Activated naive CD4-positive, alpha-beta T cell treated with anti-CD3 and anti-CD28 coated beads for 36 hours (primary cell): ENCODE measurements at places on chromosomes 3 and 15.
A peak's percentile ranks its signal among the peaks of the same experiment; 100 is the strongest.

DNA sequence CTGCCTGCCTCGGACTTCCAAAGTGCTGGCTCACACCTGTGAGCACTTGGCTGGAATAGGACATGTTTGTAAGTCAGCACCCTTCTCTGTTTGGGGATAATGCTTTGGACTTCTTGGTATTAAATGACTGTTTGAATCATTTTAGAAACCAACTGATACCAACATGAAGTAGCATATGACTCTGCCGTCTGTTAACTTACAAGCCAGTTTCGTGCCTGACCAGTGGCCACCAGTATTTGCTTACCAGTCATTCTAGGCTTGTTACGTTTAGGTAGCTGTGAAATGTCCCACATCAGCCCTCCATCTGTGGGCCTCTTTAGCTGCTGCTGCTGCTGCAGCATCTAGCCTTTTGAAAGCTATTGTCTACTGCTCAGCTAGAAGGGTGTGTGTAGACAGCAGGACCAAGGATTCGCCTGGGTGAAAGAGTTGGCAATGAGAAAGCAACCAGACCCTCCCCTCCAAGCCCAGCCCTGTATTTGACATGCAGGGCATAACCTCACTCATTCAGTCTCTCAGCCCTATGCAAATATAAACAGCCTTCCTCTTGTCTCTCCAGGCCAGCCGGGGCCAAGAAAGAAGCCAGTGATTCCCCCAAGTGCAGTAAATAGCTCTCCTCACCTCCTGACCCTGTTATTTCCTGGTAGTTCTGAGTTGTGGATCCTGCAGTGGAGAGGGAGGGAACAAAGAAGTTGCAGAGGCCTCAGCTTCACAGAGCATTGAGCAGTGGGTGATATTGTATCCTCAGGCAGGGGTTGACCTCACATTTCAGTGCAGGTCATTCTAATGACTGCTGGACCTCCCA lies 51.0 kb downstream of the NKIRAS1 start:
- DNase-seq, result no peak

DNA sequence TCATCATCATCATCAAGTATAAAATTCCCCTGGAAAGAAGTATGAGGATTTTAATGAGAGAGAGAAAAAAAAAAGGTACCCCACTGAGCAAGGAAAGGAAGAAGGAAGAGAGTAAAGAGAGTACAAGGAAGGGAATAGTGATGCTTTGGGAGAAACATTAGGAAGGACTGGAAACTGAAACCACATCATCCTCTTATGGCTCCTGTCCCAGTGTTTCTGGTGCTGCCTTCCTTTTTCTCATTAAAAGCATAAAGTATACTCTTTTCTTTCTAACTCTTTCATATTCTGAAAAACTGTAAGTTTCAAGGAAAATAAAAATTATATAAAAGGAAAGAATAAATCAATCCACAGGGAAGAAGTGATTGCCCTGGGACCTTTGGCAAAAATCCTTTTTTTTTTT lies 616.4 kb upstream of the CBLB start:
- no peak for DNase-seq

- no peak for DNase-seq
Measured at GRCh38 chr3:183328823-183329222, 75.8 kb downstream of the B3GNT5 start.

DNA sequence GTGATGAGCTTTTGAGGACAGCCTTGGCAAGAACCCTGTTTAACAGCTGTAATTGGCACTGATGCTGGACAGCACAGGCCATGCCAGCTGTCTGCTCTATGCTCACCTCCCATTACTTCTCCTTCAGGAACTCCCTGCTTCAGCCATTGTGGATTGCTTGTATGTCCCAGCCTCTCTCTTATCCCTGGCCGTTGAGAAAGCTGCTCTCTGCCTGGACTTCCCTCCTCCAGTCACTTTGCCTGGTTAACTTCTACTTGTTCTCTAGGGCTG lies 444.5 kb downstream of the EPHB1 start:
- DNase-seq, result no peak

DNA sequence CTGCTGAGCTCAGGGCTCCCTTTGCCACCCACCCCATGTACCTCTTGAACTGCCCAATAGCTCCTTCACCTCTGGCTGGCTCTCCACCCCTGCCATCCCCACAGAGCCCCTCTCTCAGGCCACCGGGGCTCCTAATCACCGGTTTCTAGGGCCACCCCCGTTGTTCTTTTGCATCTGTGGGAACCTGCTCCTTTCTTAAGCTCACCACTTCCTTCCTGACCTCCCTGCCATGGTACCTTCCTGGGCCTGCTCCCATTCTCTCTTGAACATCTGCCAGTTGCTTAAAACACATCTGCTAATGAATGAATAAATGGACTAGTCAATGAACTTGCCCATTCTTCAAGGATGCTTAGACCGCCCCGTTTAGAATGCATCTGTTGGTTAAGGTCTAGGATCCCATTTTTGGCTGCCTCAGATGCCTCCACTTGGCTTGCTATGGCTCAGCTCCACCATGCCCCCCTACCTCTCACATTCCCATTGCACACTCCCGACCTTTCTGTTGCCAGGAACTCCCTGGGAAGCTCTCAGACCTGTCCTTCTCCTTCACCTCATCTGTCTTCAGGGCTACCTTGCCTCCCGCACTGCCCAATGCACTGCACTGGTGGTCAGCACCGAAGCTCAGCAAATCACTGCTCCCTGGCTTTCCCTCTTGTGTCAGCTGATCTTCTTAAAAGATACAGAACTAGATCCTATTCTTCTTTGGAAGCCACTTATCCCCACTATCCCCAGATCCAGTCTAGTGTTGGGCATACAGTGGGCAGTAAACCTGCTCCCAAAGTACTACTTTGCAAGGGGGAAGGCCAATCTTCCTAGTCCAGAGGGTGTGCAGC lies 9.1 kb downstream of the AMOTL2 start:
- no peak for DNase-seq

DNA sequence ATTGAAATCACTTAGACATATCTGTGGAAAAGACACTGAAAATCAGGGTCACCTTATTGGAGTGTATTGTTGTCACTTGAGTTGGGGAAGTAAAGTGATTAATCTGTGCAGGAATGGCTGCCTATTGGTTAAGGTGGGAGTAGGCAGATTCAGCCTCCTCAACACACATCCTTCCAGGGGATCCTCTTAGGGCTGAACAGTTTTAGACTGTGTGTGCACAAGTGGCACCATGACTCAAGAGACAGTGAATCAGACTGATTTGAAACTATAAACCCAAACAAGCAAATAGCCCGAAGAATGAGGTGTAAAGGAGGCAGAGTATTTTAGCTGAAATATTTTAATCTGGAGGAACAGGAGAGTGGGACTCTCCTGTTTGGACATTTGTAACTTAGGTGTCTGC lies 4.9 kb downstream of the ABHD17C start:
- DNase-seq, result no peak

- no peak for DNase-seq
Measured at GRCh38 chr3:94272016-94272415, 209.2 kb downstream of the NSUN3 start.

- no peak for DNase-seq
Measured at GRCh38 chr3:113662824-113663223, 33.6 kb downstream of the USF3 start.

- peak; percentile 5 for DNase-seq
Measured at GRCh38 chr3:149494759-149495580, 20.5 kb downstream of the TM4SF4 start.

- DNase-seq, result no peak
Measured at GRCh38 chr3:126900859-126901540, 81.9 kb upstream of the PLXNA1 start.

- no peak for DNase-seq
Measured at GRCh38 chr15:78220713-78221112, 13.7 kb downstream of the ACSBG1 start.

- no peak for DNase-seq
Measured at GRCh38 chr15:27418726-27419125, 447.7 kb downstream of the GABRG3 start.

GRCh38 chr3:152260026-152260425 lies 8.7 kb upstream of the MBNL1 start:
- DNase-seq, result no peak

DNA sequence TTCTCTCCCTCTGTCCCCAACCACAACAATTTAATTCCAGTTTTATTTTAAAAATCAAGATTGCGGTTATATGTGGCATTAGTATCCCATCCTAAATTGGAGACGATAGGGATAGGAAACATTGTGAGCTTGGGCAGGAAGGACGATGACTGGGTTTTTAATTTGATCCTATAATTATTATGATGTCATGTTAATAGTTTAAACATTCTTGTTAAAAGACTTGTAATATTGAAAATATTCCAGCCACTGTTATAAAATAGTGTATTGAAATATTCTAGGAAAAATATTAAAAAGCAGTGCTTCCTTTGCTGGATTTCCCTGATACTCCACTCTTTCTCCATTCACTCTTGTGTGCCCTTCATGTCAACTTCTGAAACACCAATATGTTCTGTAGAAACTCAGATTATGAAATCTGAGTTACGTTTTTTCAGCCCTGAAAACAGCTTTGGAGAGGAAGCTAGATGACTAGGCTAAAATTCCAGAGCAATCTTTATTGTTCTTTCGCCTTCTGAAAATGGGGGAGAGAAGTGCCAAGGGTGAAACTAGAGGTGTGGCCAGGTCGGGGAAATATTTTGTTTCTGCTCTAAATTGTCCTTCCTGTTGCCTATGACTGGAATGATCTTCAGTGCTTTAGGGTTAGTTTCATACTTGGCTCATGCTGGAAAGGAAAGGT lies 46.1 kb upstream of the MAP3K13 start:
- DNase-seq, result no peak

DNA sequence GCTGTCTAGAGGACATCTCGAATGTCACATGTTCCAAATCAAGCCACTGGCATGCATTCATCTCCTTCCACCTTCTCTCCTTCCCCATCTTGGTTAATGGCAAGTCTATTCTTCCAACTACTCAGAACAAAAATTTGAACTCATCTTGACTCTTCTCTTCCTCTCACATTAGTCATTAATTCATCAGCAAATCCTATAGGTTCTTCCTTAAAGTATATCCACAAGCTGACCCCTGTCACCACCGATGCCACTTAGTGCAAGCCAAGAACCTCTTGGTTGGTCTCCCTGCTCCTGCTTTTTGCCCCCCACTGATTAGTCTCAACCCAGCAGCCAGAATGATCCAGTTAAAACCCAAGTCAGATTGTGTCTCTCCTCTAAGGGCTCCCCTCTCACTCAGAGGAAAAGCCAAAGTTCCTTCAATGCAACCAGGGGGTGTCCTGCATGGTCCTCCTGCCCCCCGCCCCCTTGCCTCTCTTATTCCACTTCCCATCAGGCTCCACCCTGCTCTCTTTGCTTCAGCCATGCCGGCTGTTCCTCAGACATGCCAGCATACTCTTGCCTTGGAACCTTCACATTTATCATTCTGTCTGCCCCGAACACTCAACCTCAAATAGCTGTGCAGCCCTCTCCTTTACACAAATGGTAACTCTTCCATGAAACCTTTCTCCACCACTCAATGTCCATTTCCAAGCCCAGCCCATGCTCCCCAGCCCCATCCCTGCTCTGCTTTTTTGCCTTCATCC lies 1.0 kb upstream of the GALNT15 start:
- DNase-seq, result no peak

DNA sequence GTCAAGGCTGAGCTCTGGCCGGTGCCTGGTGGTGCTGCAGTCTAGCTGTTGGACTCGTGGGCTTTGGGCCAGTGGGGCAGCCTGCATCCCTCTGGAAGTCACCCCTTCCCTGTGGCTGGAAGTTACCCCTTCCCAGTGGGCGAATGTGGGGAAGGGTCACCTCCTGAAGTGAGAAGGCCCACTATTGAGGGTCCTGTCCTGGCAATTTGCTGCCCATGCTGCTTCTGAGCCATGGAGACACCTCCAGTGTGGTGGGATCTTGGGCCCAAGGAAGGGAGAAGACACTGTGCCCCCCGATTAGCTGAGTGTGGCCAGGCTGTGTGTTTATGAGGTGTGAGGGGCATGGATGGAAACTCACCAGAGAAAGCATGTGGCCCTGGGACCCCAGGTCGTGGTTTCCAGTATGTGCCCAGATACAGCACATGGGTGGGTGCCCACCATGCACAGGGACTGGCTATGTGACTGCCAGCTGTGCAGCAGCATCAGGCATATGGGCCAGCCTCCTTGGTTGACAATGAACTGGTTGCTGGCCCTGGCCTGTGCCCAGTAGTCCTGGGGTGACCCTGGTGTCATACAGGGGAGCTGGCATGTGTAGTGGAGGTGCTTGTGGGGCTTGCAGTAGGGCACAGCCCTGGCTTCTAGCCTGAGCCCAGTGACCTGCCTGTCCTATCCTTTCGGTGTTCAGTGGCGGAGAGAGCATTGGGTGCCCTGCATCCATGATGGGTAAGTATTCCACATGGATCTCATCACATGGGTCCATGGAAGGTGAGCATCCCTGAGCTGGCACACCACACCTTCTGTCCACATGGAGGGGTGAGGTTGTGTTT lies 221.2 kb downstream of the SNRPN start:
- no peak for DNase-seq

GRCh38 chr15:35288580-35288979 lies 203.5 kb upstream of the NANOGP8 start:
- DNase-seq, result no peak

DNA sequence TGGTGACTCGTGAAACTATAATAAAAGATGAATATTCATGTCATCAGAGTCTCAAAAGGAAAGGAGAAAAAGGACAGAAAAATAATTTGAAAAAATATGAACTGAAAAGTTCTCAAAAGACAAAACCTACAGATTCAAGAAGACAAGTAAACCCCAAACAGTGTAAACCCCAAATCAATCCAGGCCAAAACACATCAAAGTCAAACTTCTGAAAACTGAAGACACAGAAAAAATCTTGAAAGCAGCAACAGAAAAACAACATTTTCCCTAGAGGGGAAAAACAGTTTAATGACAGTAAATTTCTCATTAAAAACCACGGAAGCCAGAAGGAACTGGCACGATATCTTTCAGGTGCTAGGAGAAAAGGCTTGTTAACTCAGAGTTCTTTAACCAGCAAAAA lies 143.8 kb downstream of the PEAK1 start:
- no peak for DNase-seq
